ENCODE measurements at places on chromosomes 12 and 14.

DNA sequence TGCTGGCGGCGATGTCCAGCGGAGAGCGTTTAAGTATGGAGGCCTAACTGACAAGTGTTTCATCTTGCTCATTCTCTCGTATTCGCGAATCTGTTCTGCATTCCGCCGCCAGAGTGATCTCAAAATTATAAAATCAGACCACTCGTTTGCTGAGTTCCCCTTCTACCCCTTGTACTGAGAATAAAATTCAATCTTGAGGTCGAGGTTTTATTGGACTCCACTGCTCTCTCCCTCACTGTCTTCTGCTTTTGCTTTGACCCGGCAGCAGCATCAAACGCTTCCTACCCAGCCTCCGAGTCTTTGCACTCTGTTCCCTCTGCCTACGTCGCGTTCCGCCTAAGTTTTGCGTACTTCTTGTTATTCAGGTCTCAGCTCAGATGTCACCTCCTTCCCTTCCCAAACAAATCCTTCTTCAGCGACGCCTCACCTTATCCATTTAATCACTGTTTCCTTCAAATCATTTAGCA is 462 bp downstream of the KNTC1 start:
- no peak for DNase-seq

DNA sequence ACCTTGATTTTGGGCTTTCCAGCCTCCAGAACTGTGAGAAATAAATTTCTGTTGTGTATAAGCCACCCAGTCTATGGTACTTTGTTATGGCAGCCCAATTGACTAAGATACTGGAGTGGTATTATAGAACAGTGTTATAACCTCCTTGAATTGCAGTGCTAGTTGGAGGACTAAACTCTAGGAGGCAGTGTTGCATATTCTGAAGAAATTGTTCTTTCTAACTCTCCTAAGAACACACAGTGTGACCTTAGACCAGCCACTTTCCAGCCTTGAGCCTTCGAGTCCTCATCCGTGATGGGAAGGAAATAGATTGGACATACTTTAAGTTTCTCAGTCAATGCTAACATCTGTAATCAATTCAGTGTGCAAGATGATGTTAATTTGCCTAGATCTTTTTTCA is 22.4 kb upstream of the LRRC10 start:
- DNase-seq: no peak

DNA sequence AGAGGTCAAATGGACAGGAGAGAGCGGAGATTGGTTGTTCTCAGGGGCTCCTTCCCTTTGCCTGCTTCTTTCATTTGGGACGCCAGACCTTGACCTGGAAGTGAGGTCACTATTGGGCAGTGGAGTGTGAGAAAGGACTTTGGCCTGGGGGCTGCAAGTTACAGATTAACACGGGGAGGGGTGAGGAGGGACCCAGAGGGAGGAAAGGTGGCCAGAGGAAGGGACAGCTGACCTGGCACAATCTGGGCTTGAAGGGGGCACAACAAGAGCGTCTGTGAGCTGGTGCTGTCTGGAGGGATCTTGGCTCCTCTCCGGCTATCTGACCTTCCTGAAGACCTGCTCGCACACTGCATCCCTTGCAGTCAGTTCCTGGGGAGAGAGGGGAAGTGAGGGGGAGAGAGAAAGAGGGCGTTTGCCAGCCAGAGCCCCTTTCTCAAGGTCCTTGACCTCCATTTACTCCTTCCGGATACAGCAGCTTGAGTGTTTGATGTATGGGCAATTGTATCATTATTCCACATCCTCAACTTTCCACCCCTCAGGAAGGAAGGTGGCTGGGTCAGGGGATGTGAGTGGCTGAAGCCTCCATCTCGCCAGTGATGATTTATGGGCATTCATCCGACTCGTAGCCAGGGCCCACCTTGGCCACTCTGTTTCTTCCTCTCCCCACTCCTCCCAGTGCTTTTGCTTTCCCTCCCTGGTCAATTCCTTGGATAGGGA is 4.7 kb downstream of the RBP5 start:
- no peak for DNase-seq

- DNase-seq: no peak
Measured at GRCh38 chr12:75774261-75775052, 257.1 kb downstream of the PHLDA1 start.
